ENCODE measurements at places on chromosomes 11 and 22.

DNA sequence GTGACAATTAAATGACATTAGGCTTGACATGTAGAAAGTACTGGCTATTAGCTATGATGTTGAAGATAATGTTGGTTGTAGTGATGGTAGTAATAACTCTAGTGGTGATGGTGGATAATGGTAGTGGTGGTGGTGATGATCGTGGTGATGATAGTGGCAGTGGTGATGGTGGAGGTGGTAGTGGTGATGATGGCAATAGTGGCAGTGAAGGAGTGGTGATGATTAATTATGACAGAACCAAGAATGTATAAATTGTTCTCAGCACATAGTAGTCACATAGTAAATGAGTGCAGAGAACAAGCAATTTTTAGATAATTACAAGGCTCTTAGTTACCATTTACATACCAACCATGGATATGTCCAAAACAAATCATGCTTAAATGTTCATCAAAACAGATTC lies 5.3 kb upstream of the CD44 start:
- DNase-seq = no peak

GRCh38 chr11:532527-532985 lies 2.8 kb downstream of the HRAS start:
- DNase-seq = no peak

DNA sequence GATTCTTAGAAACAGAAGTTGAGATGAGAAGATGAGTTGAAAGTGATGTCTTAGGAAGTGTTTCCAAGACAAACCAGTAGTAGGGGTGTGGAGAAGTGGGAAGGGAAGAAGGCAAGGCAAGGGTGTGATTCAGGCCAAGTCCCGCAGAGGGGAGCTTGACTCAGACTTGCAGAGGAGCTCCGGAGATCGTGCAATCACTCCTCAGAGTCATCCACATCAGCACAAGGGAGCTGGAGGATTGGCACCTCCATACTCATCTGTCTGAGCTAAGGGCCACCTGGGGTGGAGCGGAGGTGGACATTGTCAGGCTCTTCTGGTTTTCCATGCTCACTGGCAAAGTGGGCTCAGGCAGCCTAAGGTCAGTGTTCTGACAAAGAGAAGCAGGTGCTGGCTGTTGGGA lies 44.4 kb downstream of the CHRDL2 start:
- no peak for DNase-seq

DNA sequence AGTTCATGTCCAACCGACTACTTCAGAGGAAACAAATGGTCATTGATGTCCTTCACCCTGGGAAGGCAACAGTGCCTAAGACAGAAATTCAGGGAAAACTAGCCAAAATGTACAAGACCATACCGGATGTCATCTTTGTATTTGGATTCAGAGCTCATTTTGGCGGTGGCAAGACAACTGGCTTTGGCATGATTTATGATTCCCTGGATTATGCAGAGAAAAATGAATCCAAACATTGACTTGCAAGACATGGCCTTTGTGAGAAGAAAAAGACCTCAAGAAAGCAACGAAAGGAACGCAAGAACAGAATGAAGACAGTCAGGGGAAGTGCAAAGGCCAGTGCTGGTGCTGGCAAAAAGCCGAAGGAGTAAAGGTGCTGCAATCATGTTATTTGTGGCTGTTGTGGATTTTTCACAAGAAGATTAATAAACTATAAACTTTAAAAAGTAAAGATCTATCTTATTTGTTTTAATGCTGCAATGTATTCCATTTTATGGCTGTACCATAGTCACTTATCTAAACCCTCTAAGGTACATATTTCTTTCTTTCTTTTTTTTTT lies 20.1 kb upstream of the HIPK3 start:
- DNase-seq = no peak

DNA sequence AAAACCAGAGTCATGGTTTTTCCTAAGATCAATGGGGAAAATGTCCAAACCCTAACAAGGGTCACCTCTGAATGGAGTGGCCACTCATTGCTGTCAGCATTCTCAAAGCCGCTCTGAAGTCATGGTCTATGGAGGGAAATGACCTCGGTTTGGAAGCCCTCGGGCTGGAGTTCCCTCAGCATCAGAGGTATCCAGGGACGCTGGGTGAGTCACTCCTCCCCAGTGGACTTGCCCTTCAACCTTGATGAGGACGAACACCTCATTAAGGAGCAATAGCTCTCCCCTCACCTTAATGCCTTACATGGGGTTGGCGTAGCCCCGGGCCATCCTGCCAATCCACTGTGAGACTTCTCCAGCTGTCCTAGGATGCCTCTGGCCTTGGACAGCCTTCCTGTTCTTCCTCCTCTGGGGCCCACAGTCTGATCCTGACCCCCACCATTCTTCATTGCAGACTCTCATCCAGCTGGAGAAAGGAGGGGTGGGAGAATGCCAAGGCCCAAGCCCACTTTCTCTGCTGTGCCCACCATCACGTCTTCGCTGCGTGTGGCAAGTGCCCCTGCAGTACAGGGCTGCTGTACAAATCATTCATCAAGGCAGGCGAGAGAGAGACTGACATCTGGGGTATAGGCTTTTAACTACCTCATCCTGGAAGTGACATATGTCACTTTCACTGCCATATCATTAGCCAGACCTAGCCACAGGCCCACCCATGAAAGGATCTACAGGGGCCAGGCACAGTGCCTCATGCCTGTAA lies 25.4 kb upstream of the MYH9 start:
- DNase-seq = no peak

DNA sequence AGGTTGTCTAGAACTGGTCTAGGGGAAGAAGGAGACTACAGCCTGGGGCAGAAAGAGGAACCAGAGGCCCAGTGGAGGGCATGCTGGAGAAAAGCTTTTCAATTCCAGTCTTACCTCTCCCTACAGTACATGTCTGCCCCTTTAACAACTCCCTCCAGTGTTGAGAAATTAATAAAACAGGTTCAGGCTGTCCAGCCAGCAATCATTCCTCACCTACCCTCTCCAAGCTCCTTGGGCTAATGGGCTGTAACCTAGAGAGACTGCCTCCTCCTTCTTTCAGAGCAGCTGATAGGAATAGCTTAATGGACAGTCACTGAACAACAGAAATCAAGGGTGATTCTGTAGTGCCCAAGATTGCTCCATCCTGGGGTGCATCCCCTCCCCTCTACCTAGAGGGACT lies 8.8 kb downstream of the SLC35F2 start:
- DNase-seq = peak; percentile 13

- peak; percentile 23 for DNase-seq
These were observed 1.7 kb upstream of the CALCA start for GRCh38 chr11:14973621-14974514.

DNA sequence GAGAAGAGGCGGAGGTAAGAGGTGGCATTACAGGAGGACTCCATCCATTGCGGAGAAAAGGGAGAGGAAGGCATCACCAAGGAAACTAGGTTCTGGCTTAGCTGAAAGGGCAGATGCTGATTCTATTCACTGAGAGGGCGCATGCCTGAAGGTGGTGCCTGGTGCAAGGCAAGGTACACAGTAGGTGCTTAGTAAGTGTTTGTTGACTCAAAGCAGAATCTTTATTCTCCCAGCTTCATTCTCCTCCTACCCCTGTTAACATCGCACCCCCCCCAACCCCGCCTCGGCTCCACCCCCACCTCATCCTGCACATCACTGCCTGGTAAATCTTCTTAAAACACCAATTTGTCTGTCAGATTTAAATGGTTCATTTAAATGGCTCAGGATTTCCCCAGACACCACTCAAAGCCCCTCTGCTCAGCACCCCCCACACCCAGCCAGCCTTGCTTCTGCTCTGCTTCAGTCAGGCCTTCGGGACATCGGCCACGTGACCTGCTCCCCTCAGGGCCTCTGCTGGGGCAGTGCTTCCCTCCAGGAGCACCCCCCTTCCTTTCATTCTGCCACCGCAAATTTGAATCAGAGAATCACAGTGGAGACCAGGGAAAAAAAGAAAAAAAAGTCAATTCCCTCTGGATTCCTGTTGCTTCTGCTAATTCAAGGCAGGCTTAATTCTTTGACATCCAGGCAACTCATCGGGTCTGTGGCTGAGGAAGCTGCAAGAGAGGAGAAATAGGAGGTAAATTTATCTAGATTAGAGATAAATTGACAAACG lies 17.8 kb upstream of the RCN1 start:
- DNase-seq = no peak

- DNase-seq = no peak
These were observed 115.4 kb downstream of the OSBP2 start for GRCh38 chr22:30810105-30810504.

DNA sequence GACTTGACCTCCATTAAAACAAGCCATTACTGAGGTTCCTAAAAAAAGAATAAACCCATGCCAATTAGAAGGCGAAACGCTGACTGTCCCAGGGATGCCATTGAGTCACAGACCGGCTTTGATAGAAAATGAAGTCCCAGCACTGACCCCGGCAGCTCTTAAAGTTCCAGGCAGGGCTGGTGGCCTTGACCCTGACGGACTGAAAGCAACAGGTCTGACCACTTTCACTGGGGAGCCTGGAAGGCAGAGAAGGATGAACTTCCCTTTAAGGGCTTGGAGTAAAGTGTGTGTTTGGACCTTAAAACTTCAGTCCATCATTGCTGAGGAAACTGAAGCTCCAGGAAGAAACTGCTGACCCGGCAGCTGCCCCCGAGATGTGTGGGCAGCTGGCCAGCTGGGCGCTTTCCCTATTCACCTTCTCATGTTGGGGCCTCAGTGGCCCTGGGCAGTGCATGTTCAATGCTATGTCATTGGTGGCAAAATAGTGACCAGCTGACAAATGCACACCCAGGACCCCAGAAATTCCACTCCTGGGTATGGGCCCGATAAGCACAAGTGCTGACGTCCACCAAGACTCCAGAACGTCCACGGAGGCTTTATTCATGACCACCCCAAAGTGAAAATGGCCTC lies 18.9 kb upstream of the EFCAB6 start:
- no peak for DNase-seq

DNA sequence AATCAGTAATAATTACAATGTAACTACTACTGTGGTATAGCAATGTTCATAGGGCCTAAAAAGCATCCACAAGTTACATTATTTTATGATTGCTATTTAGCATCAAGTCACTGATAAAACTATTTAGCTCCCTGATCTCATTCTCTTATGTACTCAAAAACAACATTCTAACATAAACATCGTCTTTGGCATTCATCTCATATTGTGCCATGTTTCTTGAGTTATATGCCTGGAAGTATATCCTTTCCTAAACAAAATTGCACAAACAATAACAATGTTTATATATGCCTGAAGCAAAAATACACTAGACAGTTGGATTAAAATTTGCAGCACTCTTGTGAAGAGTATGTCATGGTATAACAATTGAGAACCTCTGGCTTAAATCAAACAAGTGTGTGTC lies 34.1 kb downstream of the HORMAD2 start:
- DNase-seq = no peak

DNA sequence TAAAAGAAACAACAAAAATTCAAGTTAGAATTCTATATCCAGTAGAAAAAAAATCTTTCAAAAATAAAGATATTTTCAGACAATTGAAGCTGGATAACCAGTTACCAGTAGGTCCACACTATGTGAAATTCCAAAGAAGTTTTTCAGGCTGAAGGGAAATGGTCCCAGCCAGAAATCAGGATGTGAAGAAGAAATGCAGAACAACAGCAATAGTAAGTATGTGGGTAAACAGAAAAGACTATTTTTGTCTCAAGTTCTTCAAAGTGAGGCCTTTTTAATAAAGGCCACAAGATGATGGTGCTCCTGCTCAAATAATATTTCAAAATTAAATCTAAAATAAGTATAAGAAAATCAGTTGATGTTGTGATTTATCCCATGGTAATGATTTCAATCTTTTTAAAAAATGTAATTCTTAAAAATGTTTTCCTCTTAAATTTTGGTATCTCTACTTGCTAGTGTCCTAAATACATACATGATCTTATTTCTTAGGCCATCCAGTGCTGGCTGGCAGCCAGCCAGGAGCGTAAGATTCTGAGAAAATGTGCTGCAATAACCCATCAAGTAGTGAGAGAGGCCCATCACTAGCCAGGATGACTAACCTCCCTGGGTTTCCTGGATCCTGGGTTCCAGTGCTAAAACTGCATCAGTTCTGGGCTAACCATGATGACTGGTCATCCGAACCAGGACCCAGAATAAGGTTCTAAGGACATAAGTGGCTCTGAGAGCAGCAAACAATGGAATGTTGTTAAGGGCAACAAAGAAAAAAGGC lies 15.6 kb upstream of the UCP3 start:
- no peak for DNase-seq

DNA sequence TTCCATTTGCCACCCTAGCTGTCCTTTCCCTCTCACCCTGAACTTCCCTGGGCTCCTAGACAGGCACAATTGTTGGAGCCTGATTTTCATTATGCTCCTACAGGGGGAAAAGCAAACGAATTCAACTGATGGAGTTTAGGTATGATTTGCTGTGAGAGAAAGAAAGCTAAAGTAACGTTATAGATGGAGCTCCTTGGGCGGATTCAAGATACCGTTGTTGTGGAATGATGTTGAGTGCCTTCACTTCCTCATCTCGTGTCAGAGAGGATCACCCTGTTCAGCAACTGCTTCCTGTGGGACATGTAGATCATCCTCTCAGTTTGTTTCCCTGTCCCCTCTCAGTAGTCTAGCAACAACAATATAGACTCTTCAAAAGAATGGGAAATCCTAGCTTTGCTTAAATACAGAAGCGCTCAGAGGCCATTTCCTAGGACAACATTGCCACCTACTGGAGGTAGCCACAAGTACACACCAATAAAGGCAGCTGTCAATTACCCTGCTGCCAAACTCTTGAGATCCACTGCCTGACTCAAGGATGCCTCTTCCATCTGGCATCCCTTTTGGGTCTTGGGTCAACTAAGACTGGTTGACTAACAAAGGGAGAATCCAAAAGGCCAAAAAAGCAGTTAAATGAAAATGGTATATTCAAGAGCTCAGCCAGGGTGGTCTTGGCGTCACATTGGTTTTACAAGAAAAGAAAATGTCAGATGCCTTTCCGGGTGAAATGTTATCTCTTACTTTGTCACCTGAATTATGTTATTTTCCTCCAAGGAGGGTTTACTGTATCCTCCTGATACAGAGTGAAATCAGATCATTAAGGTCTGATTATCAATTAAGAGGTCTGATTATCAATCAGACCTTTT lies 13.5 kb upstream of the DTX4 start:
- peak; percentile 87 for DNase-seq
